ENCODE measurements at places on chromosomes 11 and 22.

DNA sequence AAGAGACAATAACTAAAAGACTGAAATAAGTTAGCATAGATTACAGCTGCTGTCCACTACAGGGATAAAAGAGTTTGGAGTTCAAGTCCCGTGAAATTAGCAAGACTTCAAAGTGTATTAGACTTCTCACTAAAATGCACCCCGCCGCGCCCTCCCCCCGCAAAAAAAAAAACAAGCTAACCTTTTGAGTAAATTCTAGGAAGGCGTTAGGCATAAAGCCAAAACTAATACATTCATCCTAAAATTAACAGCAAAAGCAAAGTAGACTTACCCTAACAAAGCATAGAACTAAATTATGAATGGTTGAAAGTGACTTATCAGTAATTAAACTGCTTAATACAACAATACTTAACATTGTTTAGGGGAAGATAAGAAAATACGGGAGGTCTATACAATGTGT lies 581.0 kb upstream of the CHORDC1 start:
- no peak for DNase-seq

DNA sequence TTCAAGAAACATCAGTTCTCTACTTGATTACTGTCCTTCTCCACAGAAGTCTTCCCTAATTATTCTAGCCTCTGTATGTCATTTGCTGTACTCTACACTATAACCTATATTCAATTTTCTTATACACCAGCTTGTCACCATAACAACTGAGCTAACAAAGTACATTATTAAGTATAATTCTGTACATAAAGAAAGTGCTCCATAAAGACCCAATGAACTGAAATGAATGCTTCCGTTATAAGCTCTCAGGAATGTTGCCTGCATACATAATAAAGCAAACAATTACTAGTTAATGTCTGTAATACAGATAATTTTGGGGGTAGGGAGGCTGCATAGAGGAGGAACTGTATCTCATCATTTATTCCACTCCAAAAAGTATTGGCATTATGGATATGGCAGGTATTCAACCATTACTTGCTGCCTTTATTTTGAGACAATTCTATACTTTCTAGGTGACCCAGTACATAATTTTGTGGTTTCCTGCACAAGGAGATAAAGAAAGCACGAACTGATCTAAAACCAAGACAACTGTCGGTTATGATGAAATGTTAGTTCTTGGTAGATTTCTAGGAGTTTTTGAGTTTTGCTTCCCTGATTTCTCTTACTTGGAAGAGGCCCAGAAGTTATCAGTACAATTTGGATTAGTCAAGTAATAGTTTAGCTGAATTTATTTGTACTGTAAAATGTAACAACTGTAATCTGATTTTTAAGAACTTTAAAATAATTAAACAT lies 202.5 kb downstream of the SBF2 start:
- DNase-seq = no peak

- no peak for DNase-seq
Measured at GRCh38 chr22:36334821-36335603, 52.8 kb downstream of the MYH9 start.

GRCh38 chr11:115528225-115528624 lies 24.0 kb upstream of the CADM1 start:
- DNase-seq = no peak

DNA sequence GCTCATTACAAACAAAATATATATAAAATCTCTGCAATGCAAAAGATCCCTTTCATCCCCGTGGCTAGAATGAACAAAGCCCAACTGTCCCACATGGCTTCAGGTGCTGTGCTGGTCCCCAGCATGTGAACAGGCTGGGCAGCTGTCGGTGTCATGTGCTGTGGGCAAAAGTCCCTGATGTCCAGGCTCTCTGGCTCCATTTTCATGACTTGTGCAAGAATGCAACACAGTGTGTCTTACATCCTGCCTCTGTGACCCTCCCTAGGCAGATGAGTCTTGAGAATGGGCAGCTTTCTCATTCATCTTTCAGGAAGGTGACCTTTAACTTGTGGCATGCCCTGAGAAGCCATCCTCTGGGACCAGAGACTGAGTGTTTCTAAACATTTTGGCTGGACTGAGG lies 14.5 kb downstream of the GUCD1 start:
- no peak for DNase-seq

GRCh38 chr22:25125693-25126357 lies 73.8 kb upstream of the CRYBB3 start:
- no peak for DNase-seq

- DNase-seq = no peak
Measured at GRCh38 chr11:63933459-63933858, 5.3 kb upstream of the NAA40 start.

DNA sequence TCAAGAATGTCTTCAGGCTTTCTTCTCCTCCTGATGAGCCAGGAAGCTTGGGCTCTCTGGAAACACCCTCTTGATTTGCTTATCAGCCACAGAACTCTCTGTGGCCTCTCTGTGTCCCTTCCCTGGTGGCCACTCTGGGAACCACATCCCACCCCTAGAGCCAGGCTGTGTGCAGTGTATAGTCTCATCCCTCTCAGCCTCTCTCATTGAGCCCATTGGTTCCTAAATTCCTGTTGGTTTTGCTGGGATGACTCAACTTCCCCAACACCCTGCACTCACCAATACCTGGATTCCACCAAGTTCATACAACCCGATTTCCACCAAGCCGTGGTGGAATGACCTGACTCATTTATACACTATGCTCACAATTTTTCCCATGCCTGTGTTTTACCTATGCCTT lies 5.2 kb downstream of the IRAG1 start:
- no peak for DNase-seq

- DNase-seq = no peak
Measured at GRCh38 chr11:30983143-30983542, 386.4 kb downstream of the DCDC1 start.

DNA sequence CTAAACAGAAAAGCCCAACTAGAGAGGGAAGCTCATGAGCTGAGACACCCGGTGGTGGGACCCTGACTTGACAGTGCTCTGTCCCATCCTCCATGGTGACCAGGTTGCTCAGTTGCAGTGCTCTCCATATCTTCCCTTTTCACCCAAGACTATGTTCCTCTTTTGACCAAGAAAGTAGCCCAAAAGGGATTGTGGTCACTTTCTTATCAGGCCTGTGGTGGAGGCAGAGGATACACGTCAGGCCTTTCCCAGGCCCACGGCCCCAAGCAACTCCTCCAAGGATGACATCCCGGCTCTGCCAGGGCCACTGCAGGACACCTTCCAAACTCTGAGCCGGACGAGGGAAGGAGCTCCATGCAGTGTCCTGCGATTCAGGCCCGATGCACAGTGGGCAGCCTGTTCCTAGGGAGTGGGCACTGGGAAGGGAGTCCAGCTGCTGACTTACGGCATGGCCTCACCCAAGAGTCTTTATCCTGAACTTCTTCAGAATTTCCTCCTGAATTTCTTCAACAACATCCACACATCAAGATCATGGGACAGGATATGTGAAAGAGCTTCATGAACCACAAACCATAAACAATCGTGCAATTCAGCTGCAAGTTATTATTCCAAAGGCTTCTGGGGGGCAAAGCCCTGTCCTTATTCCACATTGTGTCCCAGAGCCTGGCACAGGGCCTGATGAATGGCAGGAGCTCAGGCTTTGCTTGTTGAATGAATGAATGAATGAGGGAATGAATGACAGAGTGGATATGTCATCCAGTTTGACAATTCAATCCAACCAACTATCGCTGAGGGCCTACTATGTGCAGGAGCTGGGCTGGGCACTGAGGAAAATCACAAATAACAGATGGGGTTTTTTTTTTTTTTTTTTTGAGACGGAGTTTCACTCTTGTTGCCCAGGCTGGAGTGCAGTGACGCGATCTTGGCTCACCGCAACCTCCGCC lies 36.0 kb upstream of the MYH9 start:
- DNase-seq = no peak

GRCh38 chr11:35158701-35159510 lies 19.9 kb downstream of the CD44 start:
- DNase-seq = no peak

GRCh38 chr22:27517361-27518155 lies 284.0 kb downstream of the MN1 start:
- no peak for DNase-seq

- no peak for DNase-seq
Measured at GRCh38 chr11:1875093-1875850, 16.4 kb downstream of the PRR33 start.

GRCh38 chr22:32177221-32177765 lies 18.2 kb upstream of the C22orf42 start:
- DNase-seq = no peak

- DNase-seq = no peak
Measured at GRCh38 chr11:2395211-2395730, 5.3 kb upstream of the TSSC4 start.

DNA sequence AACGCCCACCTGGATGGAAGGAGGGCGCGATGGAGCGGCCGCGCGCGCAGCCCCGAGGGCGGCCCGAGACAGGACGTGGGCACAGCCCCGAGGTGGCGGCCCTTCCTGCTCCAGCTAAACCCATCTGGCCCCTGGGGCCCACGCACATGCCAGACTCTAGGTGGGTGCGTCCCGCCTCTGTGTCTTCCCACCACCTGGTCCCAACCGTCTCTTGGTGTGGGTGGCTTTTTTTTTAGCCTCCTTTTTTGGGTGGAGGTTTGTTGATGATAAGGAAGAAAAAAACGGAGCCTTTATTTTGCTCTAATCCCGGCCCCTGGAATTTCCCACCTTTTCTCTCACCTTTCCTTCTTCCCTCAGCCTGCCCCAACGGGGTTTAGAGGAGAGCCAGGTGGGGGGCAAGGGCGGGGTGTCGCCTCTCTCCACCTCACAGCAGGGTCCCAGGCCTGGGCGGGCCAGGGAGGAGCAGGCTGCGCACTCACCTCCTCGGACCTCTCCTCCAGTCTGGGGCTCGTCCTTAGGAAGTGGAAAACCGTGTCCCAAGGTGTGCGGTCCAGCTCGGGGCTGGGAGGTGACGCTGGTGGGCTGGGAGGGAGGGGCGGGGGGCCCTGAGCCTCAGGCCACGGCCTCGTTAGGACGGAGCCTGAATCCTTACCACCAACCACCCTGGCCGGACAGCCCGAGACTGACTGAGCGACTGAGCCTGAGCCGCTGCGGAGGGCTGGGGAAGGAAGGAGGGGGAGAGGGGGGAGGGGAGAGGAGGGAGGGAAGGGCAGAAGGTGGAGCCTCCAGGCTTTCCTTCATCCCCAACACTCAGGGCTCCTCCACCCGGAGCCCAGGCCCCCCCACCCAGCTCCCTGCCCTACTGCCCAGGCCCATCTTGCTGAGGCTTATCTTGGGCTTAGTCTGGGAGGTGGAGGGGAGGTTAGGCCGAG lies at the start of gene SOX10:
TSS of gene SOX10 (minus strand) at position 696 of the 932 bp plus-strand sequence. CDS start 771 bp downstream, outside the sequence.
- DNase-seq = no peak

Data from urinary bladder (tissue), 4 donors.